ENCODE measurements at places on chromosomes 13 and 19.
A peak's percentile ranks its signal among the peaks of the same experiment; 100 is the strongest.

- DNase-seq, result no peak
Measured at GRCh38 chr13:42600943-42601342, 27.0 kb downstream of the TNFSF11 start.

DNA sequence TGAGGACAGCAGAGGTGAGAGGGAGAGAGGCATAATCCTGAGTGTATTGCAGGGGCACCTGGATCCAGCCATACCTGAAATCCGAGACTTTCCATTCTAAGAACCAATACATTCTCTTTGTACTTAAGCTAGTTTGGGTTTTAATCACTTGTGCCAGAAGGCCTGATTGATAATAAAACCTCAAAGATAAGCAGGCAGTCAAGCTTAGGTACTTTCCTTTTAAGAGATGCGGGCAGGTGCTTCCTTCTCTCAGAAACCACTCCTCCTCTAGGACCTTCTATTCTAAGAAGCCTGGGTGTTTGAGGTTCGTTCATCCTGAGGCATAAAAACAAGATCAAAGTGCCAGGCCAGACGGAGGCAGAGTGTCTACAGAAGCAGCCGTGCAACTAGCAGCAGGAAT lies 22.2 kb downstream of the FAM187B start:
- no peak for DNase-seq

- no peak for DNase-seq
Measured at GRCh38 chr13:84380866-84381265, 498.6 kb upstream of the SLITRK1 start.

GRCh38 chr13:91154558-91155353 lies 192.7 kb upstream of the MIR17HG start:
- DNase-seq, result no peak

DNA sequence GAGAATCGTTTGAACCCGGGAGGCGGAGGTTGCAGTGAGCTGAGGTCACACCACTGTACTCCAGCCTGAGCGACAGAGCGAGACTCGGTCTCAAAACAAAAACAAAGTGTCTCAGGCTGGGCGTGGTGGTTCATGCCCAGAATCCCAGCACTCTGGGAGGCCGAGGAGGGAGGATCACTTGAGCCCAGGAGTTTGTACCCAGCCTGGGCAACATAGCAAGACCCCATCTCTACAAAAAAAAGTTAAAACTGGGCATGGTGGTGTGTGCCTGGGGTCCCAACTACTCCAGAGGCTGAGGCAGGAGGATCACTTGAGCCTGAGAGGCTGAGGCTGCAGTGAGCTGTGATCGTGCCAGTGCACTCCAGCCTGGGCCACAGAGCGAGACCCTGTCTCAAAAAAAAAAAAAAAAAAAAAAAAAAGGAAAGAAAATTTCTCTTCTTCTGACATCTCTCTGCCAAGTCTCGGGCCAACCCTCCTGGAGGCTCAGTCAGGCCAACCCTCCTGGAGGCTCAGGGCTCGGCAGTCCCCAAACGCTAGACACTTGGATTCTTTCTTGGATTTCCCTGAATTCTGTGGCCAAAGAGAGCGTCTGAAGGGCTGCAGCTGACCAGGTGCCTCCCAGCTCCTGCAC lies 26.3 kb downstream of the ARID3A start:
- DNase-seq, result no peak

DNA sequence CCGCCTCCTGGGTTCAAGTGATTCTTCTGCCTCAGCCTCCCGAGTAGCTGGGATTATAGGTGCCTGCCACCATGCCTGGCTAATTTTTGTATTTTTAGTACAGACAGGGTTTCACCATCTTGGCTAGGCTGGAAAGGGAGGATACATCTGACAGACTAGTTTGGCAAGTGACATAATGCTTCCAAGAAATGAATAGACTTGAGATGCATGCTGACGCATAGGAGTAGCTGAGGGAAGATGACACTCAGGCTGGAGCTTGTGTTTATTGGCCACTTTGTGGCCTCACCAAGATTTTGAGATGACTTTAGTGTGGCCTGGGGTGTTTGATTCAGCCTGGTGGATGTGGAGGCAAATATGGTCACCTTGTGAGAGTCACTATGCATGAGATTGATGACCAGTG lies 4.0 kb downstream of the ZNF586 start:
- no peak for DNase-seq

- no peak for DNase-seq
Measured at GRCh38 chr19:54023191-54023590, 31.8 kb downstream of the CACNG6 start.

GRCh38 chr13:32125751-32126150 lies 94.2 kb downstream of the FRY start:
- DNase-seq, result no peak

- no peak for DNase-seq
Measured at GRCh38 chr19:2590630-2591399, 111.7 kb downstream of the GNG7 start.

GRCh38 chr13:43153436-43154090 lies 130.2 kb downstream of the DNAJC15 start:
- DNase-seq, result no peak

DNA sequence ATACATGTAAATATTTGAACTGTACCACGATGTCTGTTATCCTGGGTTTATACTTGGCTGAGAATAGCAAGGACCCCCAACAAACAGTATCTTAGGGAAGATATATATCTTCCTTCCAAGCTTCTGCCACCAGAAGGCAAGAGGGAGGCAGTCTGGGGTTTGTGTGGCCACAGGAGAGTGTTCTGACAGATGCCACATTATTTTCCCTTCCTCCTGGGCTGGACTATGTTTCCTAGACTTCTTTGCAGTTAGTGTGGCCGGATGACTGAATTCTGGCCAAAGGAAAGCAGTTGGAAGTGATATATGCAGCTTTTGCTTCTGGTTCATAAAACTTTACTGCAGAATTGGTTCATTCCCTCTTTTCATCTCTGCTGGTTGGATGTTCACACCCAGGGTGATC lies 39.9 kb upstream of the TMTC4 start:
- no peak for DNase-seq

DNA sequence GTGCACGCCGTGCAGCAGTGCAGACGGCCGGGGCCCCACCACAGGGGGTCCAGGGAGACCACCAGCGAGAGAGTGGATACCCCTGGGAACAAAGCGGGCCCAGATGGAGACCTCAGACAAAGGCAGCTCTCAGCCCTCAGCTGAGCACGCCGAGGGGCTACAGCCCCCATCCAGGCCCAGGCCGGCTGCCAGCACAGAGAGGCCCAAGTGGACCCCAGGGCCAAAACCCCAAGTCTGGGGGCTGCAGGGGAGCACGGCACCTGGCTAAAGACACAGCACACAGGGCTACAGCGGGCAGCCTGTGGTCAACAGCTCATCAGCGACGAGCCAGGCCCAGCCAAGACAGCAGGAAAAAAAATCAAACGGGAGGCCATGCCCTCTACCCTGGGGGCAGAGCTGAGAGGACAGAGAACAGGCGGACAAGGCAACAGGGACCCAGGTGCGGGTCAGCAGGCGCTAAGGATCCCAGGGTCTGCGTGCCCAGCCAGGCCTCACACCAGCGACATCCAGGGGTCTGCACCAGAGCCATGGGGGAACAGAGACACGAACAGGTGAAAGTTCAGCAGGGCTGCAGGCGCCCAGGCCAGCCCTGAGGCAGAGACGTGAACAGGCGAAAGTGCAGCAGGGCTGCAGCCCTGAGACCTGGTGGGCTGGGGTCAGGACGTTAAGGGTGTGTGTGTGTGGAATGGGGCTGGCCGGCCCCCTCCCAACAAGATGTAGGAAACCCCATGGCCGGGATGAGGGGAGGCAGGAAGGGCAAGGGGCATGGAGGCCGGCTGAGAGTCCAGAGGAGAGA lies 34.3 kb downstream of the RASA3 start:
- DNase-seq, result no peak

DNA sequence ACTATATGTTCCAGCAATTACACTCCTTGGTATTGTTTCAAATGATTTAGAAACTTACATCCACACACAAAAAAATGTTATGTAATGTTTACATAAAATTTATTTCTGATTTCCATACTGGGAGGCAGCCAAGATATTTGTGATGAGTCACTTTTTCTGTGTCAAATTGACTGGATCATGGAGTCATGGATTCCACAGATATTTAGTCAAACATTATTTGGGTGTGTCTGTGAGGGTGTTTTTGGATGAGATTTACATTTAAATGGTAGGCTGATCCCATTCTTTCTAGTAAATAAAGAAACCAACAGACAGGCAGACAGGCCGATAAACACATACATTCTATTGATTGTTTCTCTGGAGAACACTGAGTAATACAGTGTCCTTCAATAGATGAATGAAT lies 562.8 kb downstream of the SLITRK6 start:
- DNase-seq, result no peak

GRCh38 chr13:40121722-40122121 lies 466.3 kb downstream of the COG6 start:
- no peak for DNase-seq

- DNase-seq, result no peak
Measured at GRCh38 chr13:31350560-31350959, 150.8 kb downstream of the B3GLCT start.

- DNase-seq, result no peak
Measured at GRCh38 chr19:55304980-55305379, 20.2 kb downstream of the TMEM150B start.

DNA sequence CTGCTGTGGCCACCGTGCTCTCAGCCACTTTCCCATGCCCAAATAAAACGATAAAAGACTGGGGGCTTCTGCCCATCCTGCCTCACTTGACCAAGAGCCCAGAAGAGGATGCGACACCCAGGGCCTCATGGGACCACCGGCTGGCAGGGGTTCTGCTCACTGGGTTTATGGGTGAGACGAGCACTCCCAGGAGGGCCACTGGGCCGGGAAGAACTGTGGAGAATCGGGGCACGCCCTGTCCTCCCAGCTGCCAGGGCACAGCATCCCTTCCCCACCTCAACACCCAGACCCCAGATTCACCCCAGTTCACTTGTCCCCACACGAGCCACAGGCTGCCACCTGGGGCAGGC lies 4.7 kb upstream of the F10 start:
- DNase-seq, result no peak

GRCh38 chr19:14434543-14435319 lies 1.6 kb downstream of the PKN1 start:
- DNase-seq, result no peak

GRCh38 chr13:50932091-50932490 lies 22.5 kb downstream of the RNASEH2B start:
- no peak for DNase-seq

- no peak for DNase-seq
Measured at GRCh38 chr13:61727767-61728166, 312.1 kb upstream of the PCDH20 start.

GRCh38 chr13:40458720-40458990 lies 207.8 kb downstream of the FOXO1 start:
- no peak for DNase-seq

GRCh38 chr13:48108106-48108505 lies 13.2 kb upstream of the MED4 start:
- no peak for DNase-seq

DNA sequence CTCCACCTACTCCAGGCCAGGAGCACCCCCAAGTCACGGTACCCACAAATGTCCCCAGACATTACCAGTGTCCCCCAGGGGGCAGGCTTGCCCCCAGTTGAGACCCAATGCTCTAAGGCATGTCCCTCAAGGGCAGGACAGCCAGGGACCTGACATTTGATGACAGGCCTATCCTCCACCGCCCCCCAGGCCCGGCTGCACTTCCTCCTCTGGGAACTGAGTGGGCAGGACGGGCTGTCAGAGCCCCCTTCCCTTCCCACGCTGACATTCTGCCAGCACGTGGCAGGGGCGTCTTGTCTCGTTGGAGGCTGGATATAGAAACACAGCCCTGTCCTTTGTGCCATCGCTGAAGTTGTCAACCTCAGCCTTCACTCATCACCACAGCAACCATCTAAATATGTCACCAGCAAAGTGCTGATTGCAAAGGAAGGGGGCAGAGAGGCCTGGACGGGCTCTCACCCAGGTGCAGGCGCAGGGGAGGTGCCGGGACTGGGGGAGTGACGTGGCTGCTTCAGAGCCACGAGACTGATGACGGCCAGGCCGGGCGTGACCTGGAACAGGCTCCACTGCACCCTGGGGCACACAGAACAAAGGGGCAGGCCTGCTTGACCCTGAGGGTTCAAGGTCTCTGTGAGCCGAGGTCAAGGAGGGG lies 38.4 kb downstream of the GNG7 start:
- DNase-seq, result peak; percentile 65

- DNase-seq, result no peak
Measured at GRCh38 chr19:40646743-40647254, 43.7 kb downstream of the NUMBL start.

DNA sequence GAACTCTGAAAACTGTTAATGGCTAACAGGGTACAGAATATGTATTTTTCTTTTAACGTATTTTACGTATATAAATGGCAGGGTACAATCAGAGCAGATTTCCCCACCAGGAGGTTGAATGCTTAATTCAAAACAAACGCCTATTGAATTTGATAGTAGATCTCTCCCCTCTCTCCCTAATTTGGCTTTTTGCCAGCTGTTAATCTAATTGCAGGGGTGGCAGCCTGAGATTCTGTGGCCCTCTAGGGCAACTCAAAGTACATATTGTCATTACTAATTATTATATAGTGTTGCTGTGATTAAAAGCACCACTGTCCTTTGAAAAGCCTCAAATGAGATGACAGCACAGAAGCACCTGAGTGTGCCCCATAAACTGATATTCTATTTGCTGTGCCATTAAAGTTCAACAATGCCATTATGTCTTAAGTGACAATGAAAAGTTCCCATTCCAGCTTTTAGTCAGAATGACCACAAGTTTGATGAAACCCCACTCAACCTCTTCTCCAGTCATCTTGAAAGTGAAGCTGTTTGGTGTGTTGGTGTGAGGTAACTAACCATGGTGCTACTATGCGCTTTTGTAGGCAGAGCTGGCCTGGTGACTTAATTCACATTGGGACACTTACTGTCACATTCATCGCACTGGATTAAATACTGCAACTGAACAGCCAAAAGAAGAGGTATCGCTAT lies 351.4 kb downstream of the KCNRG start:
- no peak for DNase-seq

- no peak for DNase-seq
Measured at GRCh38 chr13:108859197-108860012, 230.0 kb downstream of the MYO16 start.

DNA sequence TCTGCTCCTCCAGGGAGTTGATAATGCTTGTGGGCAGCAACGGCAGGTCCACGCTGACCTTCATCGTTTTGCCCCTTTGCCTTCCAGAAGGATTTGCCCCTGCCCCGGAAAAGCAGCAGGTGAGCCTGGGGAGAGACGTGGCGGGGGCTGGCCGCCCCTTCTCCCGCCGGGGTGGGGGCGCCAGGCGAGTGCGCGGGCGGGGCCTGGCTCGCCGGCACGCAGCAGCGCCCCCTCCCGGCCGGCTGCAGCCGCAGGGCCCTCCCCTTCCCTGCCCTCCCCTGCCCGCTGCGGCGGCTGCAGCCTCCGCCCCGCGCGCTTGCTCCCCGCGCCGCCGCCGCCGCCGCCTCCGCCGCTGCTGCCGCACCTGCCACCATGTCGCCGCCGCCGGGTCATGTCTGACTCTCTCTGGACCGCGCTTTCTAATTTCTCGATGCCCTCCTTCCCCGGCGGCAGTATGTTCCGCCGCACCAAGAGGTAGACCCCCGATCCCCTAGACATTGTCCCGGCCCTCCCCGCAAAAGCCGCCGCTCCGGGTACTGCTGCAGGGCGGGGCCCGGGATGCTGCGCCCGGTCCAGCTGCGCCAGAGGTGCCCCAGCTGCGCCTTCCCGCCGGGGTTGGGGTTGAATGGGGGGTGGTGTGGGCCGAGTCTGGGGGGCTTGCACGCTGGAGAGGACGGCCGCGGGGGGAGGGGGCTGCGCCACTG lies at the start of gene MAST1:
MAST1 (plus strand) TSS at position 334 of the 704 bp plus-strand sequence; CDS start at position 392, 58 bp downstream.
- peak; percentile 89 for DNase-seq
